ENCODE measurements at places on chromosomes 2 and 18. TPM values are rescaled to one million over a fixed set of nuclear protein-coding genes. Genes with fewer than 3 reads are reported as not detected.

GCG gene
- polyA plus RNA-seq, result 0.51 TPM

THADA gene
- 18.0 TPM for polyA plus RNA-seq

IL1RL2 gene
- 4.0 TPM for polyA plus RNA-seq

SCN3A gene
- 1.1 TPM for polyA plus RNA-seq

CCNYL1 gene
- polyA plus RNA-seq, result 13.3 TPM

DES gene
- polyA plus RNA-seq, result 58.4 TPM

IHH gene
- polyA plus RNA-seq, result not detected

THUMPD2 gene
- 9.3 TPM for polyA plus RNA-seq

RESP18 gene
- not detected for polyA plus RNA-seq

GALM gene
- polyA plus RNA-seq, result 127 TPM

TBR1 gene
- not detected for polyA plus RNA-seq

GCKR gene
- polyA plus RNA-seq, result 29.4 TPM

SPP2 gene
- polyA plus RNA-seq, result not detected

POTEJ gene
- not detected for polyA plus RNA-seq

B3GNT7 gene
- 12.6 TPM for polyA plus RNA-seq

SMYD1 gene
- not detected for polyA plus RNA-seq

NPHP1 gene
- 10.3 TPM for polyA plus RNA-seq

VWC2L gene
- not detected for polyA plus RNA-seq

PLEKHH2 gene
- 3.0 TPM for polyA plus RNA-seq

MFF gene
- polyA plus RNA-seq, result 113 TPM

FSIP2 gene
- polyA plus RNA-seq, result 0.47 TPM

KCNG3 gene
- polyA plus RNA-seq, result 1.8 TPM

REG3G gene
- 3.0 TPM for polyA plus RNA-seq
